ENCODE measurements at places on chromosomes 6 and 20. TPM values are rescaled to one million over a fixed set of nuclear protein-coding genes. Genes with fewer than 3 reads are reported as not detected.
A peak's percentile ranks its signal among the peaks of the same experiment; 100 is the strongest.

DNA sequence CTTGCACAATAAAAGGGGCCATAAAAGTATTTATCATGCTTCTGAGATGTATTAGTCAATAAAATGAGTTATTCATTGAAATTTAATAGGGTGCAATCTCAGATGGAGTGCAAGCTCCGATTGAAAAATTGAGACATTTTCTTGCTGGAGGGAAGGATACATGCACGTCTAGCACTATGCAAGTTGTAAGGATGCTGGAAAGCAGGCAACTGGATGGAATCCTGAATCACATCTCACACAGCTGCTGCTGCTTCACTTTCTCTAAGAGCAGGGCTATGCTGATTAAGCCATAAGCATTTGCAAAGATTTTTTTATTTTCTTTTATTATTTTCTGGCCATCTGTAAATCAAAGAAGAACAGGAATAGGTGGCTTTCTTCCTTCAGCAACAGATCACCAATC is 308.8 kb upstream of the EPHA7 start:
- no peaks in the 10 kb centered on the region for H3K36me3 ChIP-seq
- no peak overlapping the region for H3K27ac ChIP-seq
- H3K27me3 ChIP-seq = no peaks in the 10 kb centered on the region
- DNase-seq = peak; percentile 53
- H3K4me3 ChIP-seq = no peak overlapping the region

- H3K27me3 ChIP-seq = no peaks in the 10 kb centered on the region
- peaks cover 5% of the 10 kb centered on the region for H3K36me3 ChIP-seq
- no peak for DNase-seq
- no peaks in the 10 kb centered on the region for H3K4me1 ChIP-seq
Observed at GRCh38 chr20:44066645-44067606, 120.1 kb downstream of the JPH2 start.

DNA sequence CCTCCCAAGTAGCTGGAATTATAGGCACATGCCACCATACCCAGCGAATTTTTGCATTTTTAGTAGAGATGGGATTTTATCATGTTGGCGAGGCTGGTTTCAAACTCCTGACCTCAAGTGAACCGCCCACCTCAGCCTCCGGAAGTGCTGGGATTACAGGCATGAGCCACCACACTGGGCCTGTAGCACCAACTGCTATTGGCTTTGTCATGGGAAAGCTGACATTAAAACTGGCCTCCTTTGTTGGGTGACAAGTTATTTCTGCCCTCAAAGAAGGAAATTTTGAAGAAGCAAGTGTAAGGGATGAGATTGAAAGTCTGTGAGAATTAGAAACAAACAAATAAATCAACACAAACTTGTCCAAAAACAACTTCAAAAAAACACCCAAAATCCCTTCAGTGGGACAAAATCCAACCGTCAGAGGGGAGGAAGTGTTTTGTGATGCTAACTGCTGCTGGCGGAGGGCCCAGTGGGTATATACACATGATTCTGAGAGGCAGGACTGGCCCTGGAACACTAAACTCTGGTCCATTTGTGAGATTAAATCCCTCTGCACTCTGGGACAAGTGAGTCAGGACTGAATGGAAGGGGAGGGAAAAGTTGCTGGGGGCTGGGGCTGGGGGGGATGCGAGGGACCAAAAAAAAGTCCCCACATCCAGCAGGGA is 87.5 kb upstream of the NAA20 start:
- H3K36me3 ChIP-seq = no peaks in the 10 kb centered on the region
- no peak overlapping the region for H3K4me3 ChIP-seq
- H3K27ac ChIP-seq = peak overlapping the region; percentile 74

- no peaks in the 10 kb centered on the region for H3K36me3 ChIP-seq
- no peak overlapping the region for H3K27ac ChIP-seq
- no peak overlapping the region for H3K4me3 ChIP-seq
Observed at GRCh38 chr6:9810286-9810685, 604.6 kb downstream of the TFAP2A start.

- H3K27ac ChIP-seq = no peak overlapping the region
- peak; percentile 77 for DNase-seq
- no peak overlapping the region for H3K4me3 ChIP-seq
Observed at GRCh38 chr6:167980911-167981580, 16.4 kb upstream of the KIF25 start.

- no peaks in the 10 kb centered on the region for H3K27me3 ChIP-seq
- no peak overlapping the region for H3K4me3 ChIP-seq
- H3K36me3 ChIP-seq = no peaks in the 10 kb centered on the region
- H3K27ac ChIP-seq = no peak overlapping the region
- peaks cover 1% of the 10 kb centered on the region for H3K4me1 ChIP-seq
Observed at GRCh38 chr6:113318575-113318917, 538.6 kb upstream of the MARCKS start.

DNA sequence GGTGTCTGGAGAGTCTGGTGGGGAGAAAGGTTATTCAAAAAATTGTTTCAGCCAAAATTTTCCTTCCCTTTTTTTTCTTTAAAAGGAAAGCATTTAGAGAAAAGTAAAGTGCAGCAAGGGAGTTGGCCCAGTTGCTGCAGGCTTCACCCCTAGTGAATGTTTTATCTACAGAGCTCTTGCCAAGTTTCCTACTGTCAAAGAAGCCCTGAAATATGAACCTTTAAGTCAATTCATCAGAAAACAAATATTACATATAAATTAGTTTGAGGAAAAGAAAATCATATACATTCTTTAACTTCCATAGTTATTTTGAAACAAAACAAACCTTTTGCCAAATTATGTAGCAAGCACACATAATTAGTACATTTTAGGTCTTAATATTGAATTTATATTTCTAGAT is 25.0 kb upstream of the HMGCLL1 start:
- peak; percentile 71 for DNase-seq
- no peaks in the 10 kb centered on the region for H3K36me3 ChIP-seq
- no peak overlapping the region for H3K27ac ChIP-seq
- peaks cover 23% of the 10 kb centered on the region for H3K4me1 ChIP-seq

GRCh38 chr6:12068899-12069557 is 56.9 kb downstream of the HIVEP1 start:
- H3K27me3 ChIP-seq = no peaks in the 10 kb centered on the region
- no peak for DNase-seq
- peaks cover 10% of the 10 kb centered on the region for H3K4me1 ChIP-seq
- no peaks in the 10 kb centered on the region for H3K36me3 ChIP-seq

- DNase-seq = no peak
- H3K27me3 ChIP-seq = no peaks in the 10 kb centered on the region
- H3K4me1 ChIP-seq = no peaks in the 10 kb centered on the region
- no peak overlapping the region for H3K4me3 ChIP-seq
- no peak overlapping the region for H3K27ac ChIP-seq
- no peaks in the 10 kb centered on the region for H3K36me3 ChIP-seq
Observed at GRCh38 chr6:74065705-74066104, 369.7 kb downstream of the CD109 start.

DNA sequence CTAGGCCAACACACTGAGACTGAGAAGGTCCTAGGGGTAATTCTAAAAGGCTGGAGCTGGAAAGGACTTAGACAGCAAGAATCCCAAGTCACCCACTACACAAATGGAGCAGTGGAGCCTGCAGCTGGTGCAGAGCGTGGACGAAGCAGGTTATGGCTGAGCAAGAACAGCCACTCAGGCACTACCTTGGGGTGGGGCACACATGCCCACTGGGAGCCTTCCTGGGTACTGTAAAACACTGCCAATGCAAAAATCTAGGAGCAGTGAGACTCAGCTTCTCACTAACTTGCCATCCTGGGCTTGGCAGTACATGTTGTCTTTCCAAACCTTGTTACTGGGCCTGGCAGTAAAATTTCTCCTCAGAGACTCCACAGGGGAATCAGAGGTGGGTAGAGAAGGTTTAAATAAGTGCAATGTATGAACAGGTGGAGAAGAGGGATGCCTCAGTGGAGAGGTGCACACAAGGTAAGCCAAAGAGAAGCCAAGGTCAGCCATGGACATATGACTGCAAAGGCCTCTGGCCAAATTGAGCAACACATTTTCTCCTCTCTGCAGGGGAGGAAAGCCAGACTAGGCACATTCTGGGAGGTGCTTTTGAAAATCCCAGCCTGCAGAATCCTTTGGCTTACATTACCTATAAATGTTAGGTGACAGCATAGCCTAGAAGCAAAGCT is 105.6 kb downstream of the TNFRSF21 start:
- no peak overlapping the region for H3K27ac ChIP-seq
- H3K4me3 ChIP-seq = no peak overlapping the region
- no peaks in the 10 kb centered on the region for H3K4me1 ChIP-seq
- no peaks in the 10 kb centered on the region for H3K27me3 ChIP-seq

DNA sequence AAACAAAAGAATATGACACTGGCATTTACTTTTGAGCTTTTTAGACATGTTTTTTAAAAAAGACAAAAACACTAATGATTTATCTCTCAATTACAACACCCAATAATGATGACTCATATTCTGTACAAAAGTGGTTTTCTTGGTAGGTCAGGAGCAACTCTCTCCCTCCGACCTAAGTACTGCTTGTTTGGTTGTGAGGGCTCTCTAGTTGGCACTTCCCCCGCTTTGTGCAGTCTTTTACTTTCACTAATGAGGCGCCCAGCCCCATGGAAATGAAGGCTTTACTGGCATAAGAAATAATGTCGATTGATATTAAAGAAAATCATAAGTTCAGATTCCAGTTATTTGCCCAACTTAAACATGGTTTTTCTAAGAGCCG is 1.3 kb downstream of the KPNA5 start:
- DNase-seq = peak; percentile 55
- H3K4me1 ChIP-seq = peaks cover 21% of the 10 kb centered on the region
- no peak overlapping the region for H3K4me3 ChIP-seq

GRCh38 chr6:5201271-5201670 is 59.5 kb downstream of the LYRM4 start:
- H3K27ac ChIP-seq = no peak overlapping the region
- no peaks in the 10 kb centered on the region for H3K36me3 ChIP-seq
- DNase-seq = no peak
- no peak overlapping the region for H3K4me3 ChIP-seq

- H3K27ac ChIP-seq = no peak overlapping the region
- H3K4me3 ChIP-seq = no peak overlapping the region
- H3K36me3 ChIP-seq = no peaks in the 10 kb centered on the region
- DNase-seq = no peak
Observed at GRCh38 chr6:129793447-129793846, 67.7 kb downstream of the TMEM244 start.

DNA sequence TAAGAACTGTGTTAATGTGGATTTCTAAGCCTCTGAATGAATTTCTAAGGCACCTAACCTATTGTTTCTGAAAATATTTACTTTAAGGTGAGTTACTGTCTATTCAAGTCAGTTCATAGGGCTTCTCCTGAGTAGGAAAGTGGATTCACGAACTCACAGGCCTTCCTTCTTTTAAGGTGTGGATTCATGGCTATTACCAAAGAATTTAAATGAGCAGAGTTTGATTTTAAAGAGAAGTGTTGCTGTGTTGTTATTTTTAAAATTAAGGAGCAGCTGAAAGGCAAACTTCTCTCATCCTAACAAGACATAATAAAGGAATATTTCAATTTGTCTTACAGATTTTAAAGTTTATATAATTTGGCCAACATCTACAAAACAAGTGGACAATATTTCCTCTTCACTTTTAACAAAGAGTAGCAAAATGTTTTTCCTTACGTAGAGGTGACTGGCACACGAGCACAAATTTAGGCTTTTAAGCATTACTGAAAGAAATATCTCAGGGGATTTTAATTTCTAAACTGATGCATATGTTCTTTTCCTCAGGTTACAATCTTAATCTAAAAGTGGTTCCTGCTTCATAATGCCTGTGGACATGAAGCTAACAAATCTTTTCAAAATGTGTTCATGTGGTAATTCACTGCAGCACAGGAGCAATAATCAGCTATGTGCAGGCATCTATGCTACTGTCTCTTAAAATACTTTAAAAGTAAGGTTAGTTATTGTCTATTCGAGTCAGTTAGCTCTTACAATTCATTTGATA is 602 bp upstream of the TSPYL4 start:
- H3K27ac ChIP-seq = peak overlapping the region; percentile 95
- no peaks in the 10 kb centered on the region for H3K36me3 ChIP-seq
- H3K4me1 ChIP-seq = peaks cover 17% of the 10 kb centered on the region
- DNase-seq = peak; percentile 50
- H3K27me3 ChIP-seq = no peaks in the 10 kb centered on the region
- no peak overlapping the region for H3K4me3 ChIP-seq

DNA sequence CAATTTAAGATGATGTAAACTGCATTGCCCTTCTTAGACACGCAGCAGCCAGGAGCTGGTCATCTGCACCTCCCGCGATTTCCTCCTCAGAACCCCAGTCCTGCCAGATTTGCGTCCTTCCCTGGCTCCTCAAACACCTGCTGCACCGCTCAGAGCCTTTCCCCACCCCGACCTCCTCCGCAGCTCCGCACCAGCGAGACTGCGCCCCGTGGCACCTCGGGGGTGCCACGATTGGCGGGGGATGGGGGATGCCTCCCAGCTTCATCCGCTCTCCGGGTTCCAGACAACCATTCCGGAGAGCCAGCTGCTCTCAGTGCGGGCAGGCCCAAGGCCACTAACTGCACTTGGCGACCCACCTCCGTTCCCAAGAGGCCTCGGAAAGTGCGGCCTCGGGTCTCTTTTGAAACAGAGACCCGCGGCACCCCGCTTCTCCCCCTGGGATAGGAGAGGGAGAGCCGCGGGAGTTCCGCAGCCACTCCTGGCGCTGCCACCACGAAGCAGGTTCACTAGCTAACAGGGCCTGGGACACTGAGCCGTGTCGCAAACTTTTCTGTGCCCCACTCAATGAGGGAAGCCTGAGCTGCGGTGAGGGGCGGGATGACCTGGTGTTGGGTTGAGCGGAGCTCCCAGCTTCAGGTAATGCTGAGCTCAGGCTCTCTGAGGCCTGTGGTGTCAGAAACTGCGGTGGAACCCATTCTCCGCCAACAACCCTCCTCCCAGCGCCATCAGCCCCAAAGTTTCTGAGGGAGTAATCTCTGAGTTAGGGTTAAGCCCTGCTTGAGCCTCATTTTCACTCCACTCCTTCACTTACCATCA is 7.3 kb upstream of the TFAP2A start:
- no peaks in the 10 kb centered on the region for H3K4me1 ChIP-seq
- DNase-seq = no peak
- H3K36me3 ChIP-seq = no peaks in the 10 kb centered on the region
- H3K27ac ChIP-seq = no peak overlapping the region

GRCh38 chr6:1231941-1232340 is 80.0 kb upstream of the FOXQ1 start:
- H3K4me1 ChIP-seq = no peaks in the 10 kb centered on the region
- DNase-seq = no peak
- H3K27ac ChIP-seq = no peak overlapping the region
- H3K4me3 ChIP-seq = no peak overlapping the region
- no peaks in the 10 kb centered on the region for H3K27me3 ChIP-seq

GRCh38 chr6:163637524-163637923 is 223.0 kb downstream of the QKI start:
- no peaks in the 10 kb centered on the region for H3K27me3 ChIP-seq
- no peak overlapping the region for H3K27ac ChIP-seq
- H3K36me3 ChIP-seq = no peaks in the 10 kb centered on the region

Gene SPDEF
- 4.6 TPM for polyA plus RNA-seq

Gene COL19A1
- not detected for polyA plus RNA-seq

Gene BHLHE23
- not detected for polyA plus RNA-seq

Gene PLCB1
- 1.6 TPM for polyA plus RNA-seq

Gene HLA-DOA
- polyA plus RNA-seq = 4.6 TPM

Gene ID4
- 36.2 TPM for polyA plus RNA-seq

Data from lung (tissue), 17 donors.